ENCODE measurements at places on chromosomes 16 and 17. TPM values are rescaled to one million over a fixed set of nuclear protein-coding genes. Genes with fewer than 3 reads are reported as not detected.

DNA sequence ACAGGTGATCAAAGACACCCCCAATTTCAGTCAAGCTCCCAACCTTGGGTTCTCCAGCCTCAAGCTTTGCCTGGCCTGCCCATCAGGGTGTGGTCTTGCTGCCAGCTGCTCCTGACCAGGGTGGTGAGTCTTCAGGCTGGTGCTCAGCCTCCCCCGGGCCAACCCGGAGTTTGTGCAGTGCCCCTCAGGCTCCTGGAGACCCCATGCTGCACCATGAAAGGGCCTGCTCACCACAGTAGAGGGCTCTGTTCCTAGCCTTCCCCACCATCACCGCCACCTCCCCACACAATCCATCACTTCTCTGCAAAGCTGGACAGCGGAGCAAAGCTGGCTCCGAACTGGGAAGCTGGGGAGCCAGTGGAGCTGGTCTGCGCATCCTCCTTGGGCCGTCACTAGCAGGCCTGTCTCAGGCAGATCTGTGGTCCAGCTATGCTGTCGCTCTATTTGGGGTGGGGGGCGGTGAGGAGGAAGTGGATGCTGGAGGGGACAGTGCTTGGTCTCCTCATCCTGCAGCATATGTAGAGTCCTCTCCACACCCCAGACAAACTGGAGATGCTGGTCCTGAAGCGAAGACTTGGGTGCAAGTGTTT, 88.5 kb upstream of the RPL38 start:
- no peak overlapping the region for H3K4me3 ChIP-seq
- H3K4me1 ChIP-seq: no peaks in the 10 kb centered on the region
- H3K27me3 ChIP-seq: peaks cover 70% of the 10 kb centered on the region
- DNase-seq: no peak
- no peak overlapping the region for H3K27ac ChIP-seq
- no peaks in the 10 kb centered on the region for H3K36me3 ChIP-seq

GRCh38 chr17:12395733-12396354, 269.8 kb upstream of the MYOCD start:
- H3K4me1 ChIP-seq: no peaks in the 10 kb centered on the region
- H3K27me3 ChIP-seq: no peaks in the 10 kb centered on the region
- no peak overlapping the region for H3K4me3 ChIP-seq
- no peak for DNase-seq
- H3K27ac ChIP-seq: no peak overlapping the region

GRCh38 chr17:10349403-10349802, 23.4 kb downstream of the MYH13 start:
- no peaks in the 10 kb centered on the region for H3K36me3 ChIP-seq
- no peak for DNase-seq
- H3K27ac ChIP-seq: no peak overlapping the region
- no peaks in the 10 kb centered on the region for H3K4me1 ChIP-seq
- H3K4me3 ChIP-seq: no peak overlapping the region

DNA sequence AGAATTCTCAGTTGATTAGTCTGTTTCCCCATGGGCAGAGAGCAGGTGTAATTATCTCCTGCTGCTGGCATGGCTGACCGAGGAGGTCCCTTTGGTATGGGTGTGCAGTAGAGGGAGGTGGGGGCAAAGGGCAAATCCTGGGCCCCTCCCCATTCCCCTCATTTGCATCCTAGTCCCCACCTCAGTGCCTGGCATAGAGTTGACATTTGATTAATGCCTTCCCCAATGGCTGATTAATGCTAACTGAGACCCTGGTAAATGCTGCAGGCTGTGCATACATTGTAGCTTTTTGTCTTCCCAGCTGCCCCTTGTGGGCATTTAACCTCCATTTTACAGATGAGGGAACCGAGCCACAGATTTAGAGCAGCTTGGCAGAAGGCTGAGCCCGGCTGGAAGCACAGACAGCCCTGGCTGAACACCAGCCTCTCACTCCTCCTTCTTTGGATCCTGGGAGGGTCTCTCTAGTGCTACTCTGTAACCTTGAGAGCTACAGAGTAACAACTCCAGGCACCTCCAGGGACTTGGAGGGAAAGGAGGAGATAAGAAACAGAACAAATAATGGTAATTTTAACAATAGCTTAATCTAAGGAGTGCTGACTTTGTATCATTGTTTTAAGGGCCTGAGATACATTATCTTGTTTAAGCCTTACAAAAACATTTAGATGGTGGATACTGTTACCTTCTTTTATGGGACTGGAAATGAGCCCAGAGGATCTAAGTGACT, 5.1 kb downstream of the PLCG2 start:
- peaks cover 12% of the 10 kb centered on the region for H3K27me3 ChIP-seq
- H3K36me3 ChIP-seq: no peaks in the 10 kb centered on the region
- no peak for DNase-seq
- no peak overlapping the region for H3K4me3 ChIP-seq

- H3K4me3 ChIP-seq: no peak overlapping the region
- no peak for DNase-seq
- peaks cover 6% of the 10 kb centered on the region for H3K4me1 ChIP-seq
- no peaks in the 10 kb centered on the region for H3K27me3 ChIP-seq
- H3K36me3 ChIP-seq: peaks cover 16% of the 10 kb centered on the region
- H3K27ac ChIP-seq: no peak overlapping the region
These were observed 25.9 kb downstream of the MYH3 start for GRCh38 chr17:10631048-10631700.

GRCh38 chr16:65896448-65897153, 469.9 kb upstream of the CDH5 start:
- no peaks in the 10 kb centered on the region for H3K27me3 ChIP-seq
- no peak overlapping the region for H3K4me3 ChIP-seq
- H3K4me1 ChIP-seq: no peaks in the 10 kb centered on the region
- no peak for DNase-seq

- DNase-seq: no peak
- H3K27me3 ChIP-seq: no peaks in the 10 kb centered on the region
- no peaks in the 10 kb centered on the region for H3K4me1 ChIP-seq
These were observed 238.7 kb downstream of the RBFOX1 start for GRCh38 chr16:7571366-7571765.

- H3K27me3 ChIP-seq: no peaks in the 10 kb centered on the region
- H3K4me1 ChIP-seq: no peaks in the 10 kb centered on the region
- no peak for DNase-seq
- no peak overlapping the region for H3K4me3 ChIP-seq
- H3K27ac ChIP-seq: no peak overlapping the region
These were observed 176.4 kb upstream of the KCNJ16 start for GRCh38 chr17:69898601-69899000.

GRCh38 chr16:20807862-20808261, 1.5 kb downstream of the REXO5 start:
- H3K27ac ChIP-seq: no peak overlapping the region
- peaks cover 16% of the 10 kb centered on the region for H3K4me1 ChIP-seq
- no peaks in the 10 kb centered on the region for H3K27me3 ChIP-seq
- no peaks in the 10 kb centered on the region for H3K36me3 ChIP-seq
- no peak for DNase-seq

- H3K4me1 ChIP-seq: no peaks in the 10 kb centered on the region
- H3K27me3 ChIP-seq: peaks cover 98% of the 10 kb centered on the region
- no peak overlapping the region for H3K27ac ChIP-seq
- DNase-seq: no peak
These were observed 32.6 kb upstream of the HOXB13 start for GRCh38 chr17:48761114-48761513.

GRCh38 chr17:55530064-55530463, 18.8 kb upstream of the SMIM36 start:
- no peaks in the 10 kb centered on the region for H3K27me3 ChIP-seq
- no peak overlapping the region for H3K4me3 ChIP-seq
- H3K4me1 ChIP-seq: no peaks in the 10 kb centered on the region

- DNase-seq: no peak
- peaks cover 4% of the 10 kb centered on the region for H3K4me1 ChIP-seq
- no peak overlapping the region for H3K4me3 ChIP-seq
- H3K27me3 ChIP-seq: no peaks in the 10 kb centered on the region
These were observed 129.3 kb upstream of the TMEM97 start for GRCh38 chr17:28189667-28190066.

DNA sequence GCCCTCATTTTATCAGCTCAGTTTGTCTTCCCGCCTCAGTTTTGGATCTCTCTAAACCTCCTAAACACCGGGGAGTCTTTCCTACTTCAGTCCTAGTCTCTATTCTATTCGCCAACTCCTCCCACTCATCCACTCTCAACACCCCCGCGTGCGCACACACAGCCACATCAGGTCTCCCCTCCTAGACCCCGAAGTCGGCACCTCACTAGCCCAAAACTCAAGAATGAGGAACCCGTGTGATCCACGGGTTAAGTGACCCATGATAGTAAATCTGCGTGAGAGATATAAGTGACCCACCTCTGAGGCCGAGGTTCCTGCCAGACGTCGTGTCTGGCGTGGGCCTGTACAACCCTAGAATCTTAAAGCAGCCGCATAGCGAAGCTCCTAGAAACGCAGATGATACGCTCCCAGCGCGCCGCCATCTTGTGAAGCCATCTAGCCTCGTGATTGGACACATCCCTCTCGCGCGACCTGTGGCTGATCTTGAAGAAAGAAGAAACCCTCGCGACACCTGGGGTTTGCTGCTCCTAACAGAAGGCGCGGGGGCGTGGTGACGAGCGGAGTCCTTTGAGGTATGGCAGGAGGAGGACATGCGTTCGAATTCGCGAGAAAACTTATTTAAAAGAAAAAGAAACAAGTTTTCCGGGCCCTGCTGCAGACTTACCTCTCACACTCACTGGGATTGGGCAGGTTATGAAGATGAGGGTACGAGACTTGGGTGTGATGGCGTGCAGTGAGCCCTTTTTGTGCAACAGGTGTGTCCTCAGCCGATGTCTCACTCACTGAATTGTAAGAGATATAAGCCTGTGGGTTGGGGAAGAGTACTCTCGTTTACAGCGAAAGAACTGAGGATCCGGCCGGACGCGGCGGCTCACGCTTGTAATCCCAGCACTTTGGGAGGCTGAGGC, at the start of gene METTL16:
Gene METTL16, minus strand, starts transcription at position 427 of the 908 bp plus-strand sequence. CDS start 9,557 bp downstream, outside the sequence.
- peak within 1 kb of the TSS; percentile 96 for H3K27ac ChIP-seq
- H3K36me3 ChIP-seq: no peaks in the 10 kb centered on the region
- no peaks in the 10 kb centered on the region for H3K27me3 ChIP-seq
- peak; percentile 98 for DNase-seq
- H3K4me1 ChIP-seq: peaks cover 30% of the 10 kb centered on the region

GRCh38 chr16:29310852-29311314, 95.6 kb downstream of the NPIPB11 start:
- no peak overlapping the region for H3K27ac ChIP-seq
- no peaks in the 10 kb centered on the region for H3K36me3 ChIP-seq
- no peaks in the 10 kb centered on the region for H3K4me1 ChIP-seq

DNA sequence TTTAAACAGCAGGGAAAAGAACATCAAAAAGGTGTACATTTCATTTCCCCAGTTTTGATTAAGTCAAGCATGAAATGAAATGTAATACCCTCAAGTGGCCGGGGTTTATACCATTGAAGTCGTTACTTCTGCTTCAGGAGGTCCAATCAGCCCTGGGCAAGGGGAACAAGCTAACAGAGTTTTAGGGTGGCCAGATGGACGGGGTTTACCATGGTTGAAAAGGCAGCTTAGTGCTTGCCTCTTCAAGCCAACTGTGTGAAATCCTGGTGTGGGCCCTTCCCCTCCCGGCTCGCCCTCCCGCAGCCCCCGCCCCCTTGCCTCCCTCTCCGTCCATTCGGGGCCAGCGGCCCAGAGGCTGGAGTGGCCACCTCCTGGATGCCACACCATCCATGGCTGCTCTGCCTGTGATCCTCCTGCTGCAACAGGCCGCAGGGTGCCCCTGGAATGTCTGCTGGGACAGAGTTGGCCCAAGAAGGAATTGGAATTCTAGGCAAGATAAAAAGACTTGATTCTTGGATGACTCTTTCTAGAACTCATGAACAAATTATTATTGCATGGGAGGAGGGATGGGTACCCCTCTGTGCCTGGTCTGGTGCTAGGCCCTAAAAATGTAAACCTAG, 296.2 kb upstream of the IRX3 start:
- no peak for DNase-seq
- no peaks in the 10 kb centered on the region for H3K27me3 ChIP-seq
- H3K27ac ChIP-seq: no peak overlapping the region

Gene HID1
- total RNA-seq: 13.4 TPM

Gene CD300LG
- 6.8 TPM for total RNA-seq

Gene NEUROD2
- total RNA-seq: not detected

Gene SAMD14
- not detected for total RNA-seq

All from suprapubic skin (tissue), 4 donors.